Anterior cingulate cortex (tissue), 58 donors: ENCODE measurements at places on chromosomes 12 and 14.

DNA sequence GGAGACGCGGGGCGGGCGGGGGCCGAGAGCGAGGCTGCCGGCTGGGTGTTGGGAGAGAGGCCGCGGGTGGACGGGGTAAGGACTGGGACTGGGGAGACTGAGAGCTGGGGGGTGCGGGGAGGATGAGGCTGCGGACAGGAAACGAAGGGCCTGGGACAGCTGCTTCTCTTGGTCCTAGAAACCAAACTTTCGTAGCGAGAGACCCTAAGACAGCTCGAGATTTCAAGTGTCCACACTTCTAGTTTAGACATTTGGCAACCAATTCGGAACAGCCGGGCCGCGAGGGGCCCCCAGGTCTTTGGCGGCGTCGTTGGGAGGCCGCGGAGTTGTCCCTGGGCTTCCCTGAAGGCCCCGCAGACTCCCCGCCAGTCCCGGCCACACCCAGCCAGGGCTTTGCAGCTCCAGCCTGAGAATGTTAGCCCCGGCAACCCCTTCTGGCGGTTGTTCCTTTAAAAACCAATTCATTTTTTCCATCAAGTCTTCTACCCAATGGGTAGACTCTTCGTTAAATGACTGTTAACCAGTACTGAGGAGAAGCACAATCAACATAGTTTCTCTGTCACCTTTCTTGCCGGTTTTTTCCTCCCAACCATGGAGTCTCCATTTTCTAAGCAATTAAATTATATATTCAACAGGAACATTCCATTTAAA is 11.5 kb downstream of the NKX2-1 start:
- no peak for DNase-seq

- no peak for DNase-seq
These were observed 502 bp downstream of the ITGA5 start for GRCh38 chr12:54418441-54419087.

- DNase-seq: no peak
These were observed 166.1 kb upstream of the E2F7 start for GRCh38 chr12:77231501-77231918.

GRCh38 chr12:97222391-97222790 is 240.2 kb upstream of the RMST start:
- DNase-seq: no peak

DNA sequence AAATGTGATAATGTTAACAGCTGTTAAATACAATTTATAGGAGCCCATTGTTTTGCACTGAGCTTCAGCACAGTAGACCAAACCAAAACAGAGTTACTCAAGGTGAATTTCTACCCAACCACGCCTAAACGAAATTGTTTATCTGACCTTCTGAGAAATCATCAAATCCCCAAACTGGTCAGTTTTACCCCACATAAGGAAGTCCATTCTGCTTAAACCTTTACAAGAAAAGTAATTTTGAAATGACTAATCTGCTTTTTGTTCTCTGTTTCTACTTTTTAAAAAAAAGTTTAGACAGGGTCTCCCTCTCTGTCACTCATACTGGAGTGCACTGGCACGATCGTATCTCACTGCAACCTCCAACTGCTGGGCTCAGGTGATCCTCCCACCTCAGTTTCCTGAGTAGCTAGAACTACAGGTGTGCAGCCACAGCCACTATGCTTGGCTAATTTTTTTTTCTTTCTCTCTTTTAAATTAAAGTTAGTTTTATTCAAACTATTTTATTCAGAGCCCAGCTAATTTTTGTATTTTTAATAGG is 1.4 kb upstream of the RNF10 start:
- DNase-seq: no peak

DNA sequence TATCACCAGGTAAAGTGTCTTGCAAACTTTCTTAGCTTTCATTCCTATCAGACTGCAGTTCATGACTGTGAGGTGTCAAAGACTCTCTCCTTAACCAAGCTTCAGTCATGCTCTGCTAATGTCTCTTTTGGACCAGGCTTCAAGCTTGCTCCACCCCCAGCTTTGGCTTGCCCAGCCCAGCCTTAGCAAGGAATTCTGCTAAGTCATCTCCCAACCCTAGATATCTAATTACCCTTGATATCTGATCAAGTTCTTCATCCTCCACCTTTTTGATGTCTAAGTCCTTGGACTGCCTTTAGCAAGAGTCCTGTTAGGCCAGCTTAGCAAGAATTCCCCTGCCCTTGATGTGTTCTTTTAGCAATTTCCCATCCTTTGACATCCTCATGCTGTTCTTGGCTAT is 108.9 kb upstream of the FGD4 start:
- DNase-seq: no peak

- no peak for DNase-seq
These were observed 1.6 kb downstream of the GABARAPL1 start for GRCh38 chr12:10214136-10214894.

GRCh38 chr12:121033625-121034349 is 5.3 kb downstream of the OASL start:
- no peak for DNase-seq

GRCh38 chr14:53619691-53620231 is 336.9 kb downstream of the BMP4 start:
- DNase-seq: no peak
